Left renal pelvis (tissue), 4 donors: ENCODE measurements at places on chromosomes 1 and 21.
A peak's percentile ranks its signal among the peaks of the same experiment; 100 is the strongest.

DNA sequence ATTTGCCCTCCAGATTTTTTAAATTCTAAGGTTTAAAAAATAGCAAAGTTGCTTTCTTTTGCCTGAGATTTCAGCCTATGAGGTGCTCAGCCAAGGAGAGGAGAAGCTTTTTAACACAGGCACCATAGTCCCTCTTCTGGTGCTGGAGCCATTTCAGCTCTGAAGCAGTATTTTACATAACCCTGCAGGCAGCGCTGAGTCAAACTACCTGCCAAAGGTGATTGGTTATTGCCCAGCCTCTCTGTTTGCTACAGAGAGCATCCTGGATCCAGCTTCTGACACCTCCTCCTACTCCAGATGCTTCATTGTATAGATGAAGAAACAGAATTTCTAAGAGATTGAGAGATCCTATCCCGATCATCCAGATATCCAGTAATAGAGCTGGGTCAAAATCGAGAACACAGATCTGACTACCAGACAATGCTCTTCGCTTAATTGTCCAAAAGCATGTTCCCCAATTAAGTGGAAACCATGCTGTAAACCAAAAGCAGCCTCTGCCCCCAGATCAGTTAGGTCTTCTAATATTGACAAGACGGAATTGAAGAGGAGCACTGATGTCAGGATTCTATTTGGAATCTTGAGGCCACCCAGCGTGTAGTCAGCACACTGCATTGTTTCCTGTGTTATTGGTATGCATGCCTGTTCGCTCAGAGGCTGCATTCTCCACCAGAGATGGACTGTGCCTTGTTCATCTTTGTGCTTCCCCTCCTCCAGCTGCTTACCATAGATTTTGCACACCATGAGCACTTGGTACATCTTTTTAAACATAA lies 22.1 kb downstream of the RGS8 start:
- no peak for DNase-seq

GRCh38 chr1:8284127-8284526 lies 33.8 kb upstream of the SLC45A1 start:
- no peak for DNase-seq

GRCh38 chr1:64038119-64038518 lies 165.3 kb upstream of the UBE2U start:
- no peak for DNase-seq

- no peak for DNase-seq
Observed at GRCh38 chr1:173482683-173483082, 5.5 kb downstream of the PRDX6 start.

DNA sequence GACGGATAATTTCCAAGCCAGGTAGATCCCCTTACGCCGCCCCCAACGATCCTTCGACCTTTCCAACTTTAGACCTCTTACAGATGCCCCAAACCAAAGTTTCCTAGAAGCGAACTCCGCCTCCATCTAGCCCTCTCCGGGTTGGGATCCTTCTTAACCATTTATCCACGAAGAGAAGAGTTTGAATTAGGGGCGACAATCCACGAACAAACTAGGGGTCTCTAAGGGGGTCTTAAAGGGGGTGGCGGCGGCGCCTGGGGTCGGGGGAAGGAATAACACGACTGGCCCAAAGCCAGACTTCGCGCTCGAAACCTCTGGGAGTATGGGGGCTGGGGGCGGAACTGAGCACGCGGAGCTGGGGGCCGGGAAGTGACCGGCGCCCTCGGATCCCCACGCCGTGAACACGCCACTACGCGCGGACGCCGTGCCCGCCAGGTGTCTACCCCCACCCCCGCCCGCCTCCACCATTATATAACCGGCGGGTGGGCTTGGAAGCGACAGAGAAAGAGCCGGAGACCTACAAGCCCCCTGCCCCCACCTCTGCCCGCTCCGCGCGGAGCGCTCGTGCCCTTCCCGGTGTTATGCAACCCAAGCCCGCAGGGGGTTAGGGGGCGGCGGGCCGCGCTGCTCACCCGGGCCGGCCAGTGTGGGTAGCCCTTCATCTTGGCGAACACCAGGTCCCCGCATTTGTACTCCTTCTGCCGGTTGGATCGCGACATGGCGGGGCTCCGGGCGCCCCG lies 594 bp downstream of the HDGF start:
- DNase-seq: no peak

GRCh38 chr1:159699246-159699645 lies 15.1 kb downstream of the CRP start:
- DNase-seq: no peak

DNA sequence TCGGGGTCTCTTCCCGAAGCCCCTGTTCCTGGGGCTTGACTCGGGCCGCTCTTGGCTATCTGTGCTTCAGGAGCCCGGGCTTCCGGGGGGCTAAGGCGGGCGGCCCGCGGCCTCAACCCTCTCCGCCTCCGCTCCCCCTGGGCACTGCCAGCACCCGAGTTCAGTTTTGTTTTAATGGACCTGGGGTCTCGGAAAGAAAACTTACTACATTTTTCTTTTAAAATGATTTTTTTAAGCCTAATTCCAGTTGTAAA lies 158.7 kb downstream of the RUNX1 start:
- no peak for DNase-seq

DNA sequence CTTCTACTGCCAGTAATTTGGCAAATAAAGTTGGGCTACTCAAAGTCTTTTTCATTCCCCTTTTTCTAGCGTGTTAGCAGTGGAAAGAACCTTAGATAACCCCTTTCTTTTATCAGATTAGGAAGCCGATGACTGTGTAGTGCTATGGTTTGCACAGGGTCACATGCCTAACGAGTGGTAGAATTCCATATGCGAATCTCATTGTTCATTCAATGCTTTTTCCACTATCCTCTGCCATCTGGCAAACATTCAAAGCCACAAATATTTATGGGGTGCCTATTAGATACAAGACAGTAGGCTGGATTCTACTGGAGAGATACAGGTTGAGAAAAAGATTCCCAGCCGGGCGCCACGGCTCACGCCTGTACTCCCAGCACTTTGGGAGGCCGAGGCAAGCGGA lies 14.9 kb upstream of the IER5 start:
- no peak for DNase-seq

DNA sequence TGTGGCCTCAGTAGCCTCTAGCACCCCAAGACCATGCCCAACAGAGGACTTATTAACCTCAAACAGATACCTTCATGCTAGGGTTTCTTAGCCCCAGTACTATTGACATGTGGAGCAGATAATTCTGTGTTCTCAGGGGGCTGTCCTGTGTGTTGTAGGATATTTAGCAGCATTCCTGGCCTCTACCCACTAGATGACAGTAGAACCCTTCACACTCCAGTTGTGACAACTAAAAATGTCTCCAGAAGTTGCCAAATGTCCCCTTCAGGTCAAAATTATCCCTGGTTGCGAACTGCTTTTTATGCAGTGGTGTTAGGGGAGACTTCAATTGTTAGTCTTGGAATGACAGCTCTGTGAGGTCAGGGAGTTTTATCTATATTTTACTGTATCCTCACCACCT lies 8.1 kb downstream of the KAZN start:
- no peak for DNase-seq

GRCh38 chr21:32114419-32115035 lies 164.3 kb downstream of the MIS18A start:
- no peak for DNase-seq

DNA sequence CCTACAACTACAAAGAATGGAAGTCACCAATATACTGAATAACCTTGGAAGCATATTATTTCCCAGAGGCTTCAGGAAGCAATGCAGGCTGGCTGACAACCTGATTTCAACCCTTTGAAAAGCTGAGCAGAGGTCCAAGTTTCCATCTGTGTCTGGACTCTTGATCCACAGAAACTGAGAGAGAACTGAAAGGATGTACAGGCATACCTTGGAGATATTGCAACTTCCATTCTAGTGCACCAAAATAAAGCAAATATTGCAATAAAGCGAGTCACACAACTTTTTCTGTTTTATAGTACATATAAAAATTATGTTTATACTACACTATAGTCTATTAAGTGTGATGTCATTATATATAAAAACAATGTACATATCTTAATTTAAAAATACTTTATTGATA lies 85.3 kb downstream of the TYW3 start:
- no peak for DNase-seq

GRCh38 chr21:34517491-34518245 lies 5.7 kb upstream of the KCNE1 start:
- DNase-seq: no peak

DNA sequence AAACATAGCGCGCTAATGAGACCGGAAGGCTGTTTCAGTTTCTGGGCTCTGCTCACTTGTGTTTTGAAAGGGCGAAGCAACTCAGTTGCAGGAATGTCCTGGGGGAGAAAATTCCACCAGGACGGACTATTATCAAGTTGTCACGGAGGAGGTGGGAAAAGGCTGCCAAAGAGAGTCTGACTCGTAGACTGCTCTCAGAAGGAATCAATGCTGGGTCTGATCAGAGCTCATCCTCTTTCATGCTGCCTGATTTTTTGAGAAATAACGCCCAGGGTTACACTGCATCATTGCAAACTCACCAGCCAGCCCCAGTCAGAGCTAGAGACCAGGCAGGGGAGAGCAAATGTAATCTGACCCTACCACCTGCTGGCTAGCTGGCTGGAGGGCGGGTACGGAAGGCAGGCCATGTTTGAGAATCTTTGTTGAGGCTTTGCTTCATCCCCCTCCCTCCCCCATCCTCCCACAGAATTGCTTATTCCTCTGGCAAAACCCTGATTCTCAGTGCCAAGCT lies 36.4 kb upstream of the BCL9 start:
- peak; percentile 42 for DNase-seq

DNA sequence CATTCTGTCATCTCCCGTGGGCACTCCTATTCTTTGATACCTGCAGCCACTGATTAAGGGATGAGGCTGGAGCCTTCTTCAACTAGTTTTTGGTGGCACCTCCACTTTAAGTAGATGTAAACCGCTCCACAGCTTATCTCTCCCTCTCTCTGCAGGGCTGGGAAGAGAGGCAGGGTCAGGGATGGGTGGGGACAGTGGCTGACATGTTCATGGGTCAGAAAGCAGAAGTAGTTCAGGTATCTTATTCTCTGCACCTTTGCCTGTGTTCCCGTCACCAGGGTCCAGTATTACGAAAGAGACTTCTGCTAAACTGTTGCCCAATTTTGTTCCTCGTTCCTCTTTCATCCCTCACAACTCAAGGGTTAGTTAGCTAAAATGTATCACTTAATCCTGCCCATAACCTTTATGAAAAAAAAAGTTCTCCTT lies 51.7 kb upstream of the EDEM3 start:
- DNase-seq: no peak

- no peak for DNase-seq
Observed at GRCh38 chr21:43768868-43769167, 7.3 kb downstream of the CSTB start.

GRCh38 chr21:14550135-14550534 lies 4.0 kb upstream of the SAMSN1 start:
- no peak for DNase-seq

GRCh38 chr1:17913326-17914115 lies 158.4 kb downstream of the ACTL8 start:
- no peak for DNase-seq

GRCh38 chr1:36161641-36162531 lies 5.9 kb downstream of the MAP7D1 start:
- no peak for DNase-seq

DNA sequence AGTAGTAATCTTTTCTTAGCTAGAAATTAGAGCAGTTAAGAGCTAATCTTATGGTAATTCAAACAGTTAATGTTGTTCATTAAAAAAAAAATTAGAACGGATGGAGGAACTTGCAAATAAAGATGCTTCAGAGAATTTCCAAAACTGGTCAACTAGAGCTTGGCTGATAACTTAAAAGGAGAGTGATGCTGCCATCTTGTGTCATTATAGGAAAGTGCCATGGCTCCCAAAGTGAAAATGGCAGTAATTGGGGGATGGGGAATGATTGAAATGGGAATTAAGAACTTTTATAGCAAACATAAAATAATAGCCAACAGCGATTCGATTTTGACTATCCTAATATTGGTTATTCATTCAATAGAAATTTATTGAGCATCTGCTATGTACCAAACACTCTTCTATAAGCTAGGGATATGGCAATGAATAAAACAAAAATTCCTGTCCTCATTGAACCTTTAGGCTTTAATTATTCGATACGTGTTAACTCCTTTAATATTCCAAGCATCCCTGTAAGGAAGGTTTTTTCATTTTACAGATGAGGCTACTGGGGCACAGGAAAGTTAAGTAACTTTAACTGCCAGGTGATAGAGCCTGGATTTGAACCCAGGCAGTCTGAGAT lies 5.7 kb upstream of the PLPP3 start:
- peak; percentile 45 for DNase-seq

GRCh38 chr1:245118806-245119205 lies 36.0 kb upstream of the KIF26B start:
- DNase-seq: no peak

DNA sequence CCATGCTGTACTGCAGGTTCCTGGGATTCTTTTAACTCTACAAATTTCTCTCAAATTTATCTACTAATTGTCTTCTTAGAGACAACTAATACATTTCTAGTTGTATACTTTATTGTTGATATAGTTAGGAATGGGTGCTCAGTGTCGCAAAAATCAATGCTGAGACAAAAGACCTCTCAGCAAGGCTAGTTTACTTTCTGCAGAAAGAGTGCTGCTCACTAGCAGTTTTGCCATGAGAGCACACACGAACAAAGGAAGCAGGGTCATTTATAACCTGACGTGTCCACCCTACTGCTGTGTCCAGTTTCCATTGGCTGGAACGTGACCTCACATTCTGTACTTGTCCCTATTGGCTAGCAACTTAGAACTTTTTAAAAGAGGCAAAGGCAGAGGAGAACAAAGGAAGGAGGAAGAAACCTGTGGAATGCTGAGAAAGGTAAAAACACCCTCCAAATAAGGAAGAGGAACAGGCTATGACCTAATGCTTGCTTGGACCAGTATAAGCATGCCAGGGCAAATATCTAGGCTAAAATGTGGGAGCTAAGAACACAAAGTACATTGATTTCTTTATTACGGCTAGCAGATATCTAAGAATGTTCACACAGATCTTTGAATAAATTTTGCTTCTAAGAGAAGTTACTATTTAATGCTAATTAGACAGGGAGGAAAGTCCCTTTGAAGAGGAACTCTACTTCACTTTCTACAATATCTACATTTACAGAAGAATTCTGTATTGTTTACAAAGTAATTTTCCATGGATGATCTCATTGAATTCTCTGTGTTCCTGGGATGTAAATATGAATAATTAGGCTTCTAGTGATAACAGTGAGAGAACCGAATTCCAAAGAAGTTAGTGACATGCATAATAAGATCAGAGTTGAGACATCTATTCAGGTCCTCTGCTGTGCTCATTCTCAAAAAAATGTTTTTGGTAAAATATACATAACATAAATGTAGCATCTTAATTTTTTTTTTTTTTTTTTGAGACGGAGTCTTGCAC lies 86.0 kb upstream of the MAP10 start:
- no peak for DNase-seq

- no peak for DNase-seq
Observed at GRCh38 chr1:63892632-63893395, 119.0 kb downstream of the ROR1 start.

DNA sequence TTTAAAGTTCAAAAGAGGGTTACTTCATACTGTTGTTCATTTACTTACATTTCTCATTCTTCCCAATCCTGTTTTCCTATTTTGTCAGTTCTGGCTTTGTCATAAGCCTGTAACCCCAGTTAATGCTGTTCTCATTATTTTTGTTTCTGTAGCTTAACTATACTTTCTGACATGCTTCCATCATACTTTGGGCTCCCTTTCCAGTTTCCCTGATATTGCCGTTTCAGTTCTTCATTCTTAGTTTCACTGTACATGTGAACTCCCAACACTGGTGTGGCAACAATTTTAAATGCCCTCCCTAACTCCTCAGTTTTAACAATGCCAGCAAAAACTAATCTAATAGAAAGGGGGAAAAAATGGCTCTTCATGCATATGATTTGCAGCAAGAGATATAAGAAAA lies 456.7 kb downstream of the LMO4 start:
- no peak for DNase-seq

GRCh38 chr1:52691821-52692220 lies 6.3 kb downstream of the COA7 start:
- no peak for DNase-seq

- DNase-seq: no peak
Observed at GRCh38 chr21:27681038-27681437, 714.1 kb upstream of the ADAMTS5 start.
